ENCODE measurements at places on chromosomes 12 and 14.

DNA sequence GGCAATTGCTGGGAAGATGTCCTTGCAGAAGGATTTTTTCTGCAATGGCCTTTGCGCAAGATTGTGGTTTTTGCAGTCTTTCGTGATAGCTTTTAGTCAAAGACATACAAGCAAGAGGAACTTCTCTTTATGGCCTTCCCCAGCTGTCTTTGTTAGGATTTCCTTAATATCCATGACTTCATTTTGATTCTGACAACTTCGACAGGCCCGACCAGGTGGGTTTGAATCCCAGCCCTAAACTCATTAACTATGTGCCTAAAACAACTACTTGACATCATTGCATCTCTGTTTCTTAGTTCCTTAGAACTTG is 13.3 kb upstream of the VRK1 start:
- DNase-seq: no peak

- DNase-seq: no peak
Measured at GRCh38 chr12:123877968-123878367, 94.7 kb downstream of the CCDC92 start.

DNA sequence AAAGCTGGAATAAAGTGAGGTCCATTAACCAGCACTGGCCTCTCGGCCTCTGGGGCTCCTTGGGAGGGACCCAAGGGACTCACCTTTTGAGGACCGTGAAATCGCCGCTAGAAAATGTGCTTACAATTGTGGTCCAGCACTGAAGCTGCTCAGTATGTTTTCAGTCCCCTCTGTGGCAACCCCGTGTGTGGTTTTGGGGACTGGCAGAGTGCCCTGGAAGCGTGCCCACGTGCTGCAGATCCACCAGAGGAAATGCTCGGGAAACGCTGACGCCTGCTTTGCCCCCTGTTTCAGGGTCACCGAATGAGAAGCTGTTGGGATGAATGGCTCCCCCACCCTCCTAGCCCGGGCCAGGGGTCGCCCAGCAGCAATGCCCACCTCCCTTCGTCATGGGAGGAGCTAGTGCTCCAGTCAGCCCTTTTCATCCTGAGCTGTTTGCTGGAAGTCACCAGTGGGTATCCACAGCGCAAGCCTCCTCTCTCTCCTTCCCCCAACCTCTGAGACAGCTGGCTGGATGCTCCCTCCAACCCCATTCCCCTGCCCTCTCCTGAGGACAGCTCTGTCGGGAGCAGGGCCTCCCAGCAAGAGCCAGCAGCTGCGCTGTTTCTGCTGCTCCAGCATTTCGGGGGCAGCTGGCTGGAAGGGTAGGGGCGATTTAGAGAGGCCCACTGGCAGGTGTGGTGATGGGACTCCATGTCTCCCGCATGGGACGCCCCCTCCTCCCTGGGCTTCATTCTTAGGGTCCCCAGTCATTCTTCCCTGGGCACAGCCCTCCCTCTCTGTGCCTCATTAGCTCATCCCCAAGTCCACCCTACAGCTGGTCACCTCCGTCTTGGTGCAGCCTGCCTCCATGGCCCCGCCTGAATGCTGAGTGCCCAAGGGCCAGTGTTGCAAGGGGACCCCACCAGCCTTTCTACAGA is 33.2 kb upstream of the PPP1R13B start:
- no peak for DNase-seq

DNA sequence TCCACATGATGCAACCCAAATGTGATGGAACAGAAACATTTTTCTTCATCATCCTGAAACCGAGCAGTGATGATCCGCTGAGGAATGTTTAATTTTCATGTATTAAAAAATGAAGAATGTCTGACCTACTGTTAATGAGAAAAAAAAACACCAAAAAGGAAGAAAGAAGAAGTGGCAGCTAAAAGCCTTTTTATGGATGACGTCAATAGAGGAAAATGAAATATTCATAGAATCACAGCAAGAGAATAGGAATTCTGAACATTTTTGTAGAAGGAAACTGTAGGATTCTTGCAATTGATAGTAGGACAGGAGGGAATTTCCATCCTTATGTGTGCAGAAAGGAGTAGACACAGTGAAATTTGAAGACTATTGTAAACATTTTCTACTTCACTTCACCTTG is 112.9 kb downstream of the PRKCH start:
- no peak for DNase-seq

Measured in GM19239 (cell line).